ENCODE measurements at places on chromosomes 1 and 21.

- DNase-seq: no peak
These were observed 1.4 kb downstream of the ZNF670 start for GRCh38 chr1:247077213-247077612.

DNA sequence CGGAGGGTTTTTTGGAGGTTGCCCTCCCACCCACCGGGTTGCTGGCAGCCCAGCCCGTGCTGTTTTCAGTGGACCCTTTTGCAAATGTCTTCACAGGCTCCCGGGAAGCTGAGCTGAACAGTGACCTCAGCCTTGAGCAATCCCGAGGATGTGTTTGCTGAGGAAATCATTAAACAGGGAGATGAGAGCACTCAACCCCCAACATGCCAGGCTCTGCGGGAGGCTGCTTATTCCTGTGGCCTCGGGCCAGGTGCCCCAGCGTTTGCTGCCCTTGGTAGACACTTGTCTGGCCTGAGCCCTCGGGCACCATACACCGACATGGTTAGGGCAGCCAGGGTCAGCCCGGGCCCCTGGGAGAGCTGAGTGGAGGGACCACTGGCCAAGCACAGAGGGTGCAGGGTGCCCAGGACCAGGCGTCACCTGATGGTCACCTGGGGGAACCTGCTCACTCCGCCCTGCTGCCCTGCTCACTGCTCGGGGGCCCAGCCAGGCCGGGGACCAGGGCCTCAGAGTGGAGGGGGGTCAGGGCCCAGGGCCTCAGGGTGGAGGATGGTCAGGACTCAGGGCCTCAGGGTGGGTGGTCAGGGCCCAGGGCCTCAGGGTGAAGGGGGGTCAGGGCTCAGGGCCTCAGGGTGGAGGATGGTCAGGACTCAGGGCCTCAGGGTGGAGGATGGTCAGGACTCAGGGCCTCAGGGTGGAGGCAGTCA lies 42.5 kb upstream of the POFUT2 start:
- no peak for DNase-seq

DNA sequence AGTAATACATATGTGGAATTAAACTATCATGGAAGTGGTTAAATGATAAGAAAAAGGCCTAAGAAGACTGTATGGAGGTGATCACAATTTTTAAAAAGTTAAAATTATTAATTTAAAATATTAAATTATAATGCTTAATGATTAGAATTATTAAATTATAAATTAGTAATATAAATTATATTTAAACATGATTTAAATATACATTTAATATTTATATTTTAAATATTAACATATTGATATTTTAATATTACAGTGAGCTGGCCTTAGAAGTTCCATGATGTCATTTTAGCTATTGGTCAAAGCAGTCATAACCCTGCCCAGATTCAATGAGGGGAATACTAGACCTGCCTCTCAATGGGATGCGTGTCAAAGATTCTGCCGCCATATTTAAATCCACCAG lies 281.2 kb downstream of the PRDM2 start:
- DNase-seq: no peak

DNA sequence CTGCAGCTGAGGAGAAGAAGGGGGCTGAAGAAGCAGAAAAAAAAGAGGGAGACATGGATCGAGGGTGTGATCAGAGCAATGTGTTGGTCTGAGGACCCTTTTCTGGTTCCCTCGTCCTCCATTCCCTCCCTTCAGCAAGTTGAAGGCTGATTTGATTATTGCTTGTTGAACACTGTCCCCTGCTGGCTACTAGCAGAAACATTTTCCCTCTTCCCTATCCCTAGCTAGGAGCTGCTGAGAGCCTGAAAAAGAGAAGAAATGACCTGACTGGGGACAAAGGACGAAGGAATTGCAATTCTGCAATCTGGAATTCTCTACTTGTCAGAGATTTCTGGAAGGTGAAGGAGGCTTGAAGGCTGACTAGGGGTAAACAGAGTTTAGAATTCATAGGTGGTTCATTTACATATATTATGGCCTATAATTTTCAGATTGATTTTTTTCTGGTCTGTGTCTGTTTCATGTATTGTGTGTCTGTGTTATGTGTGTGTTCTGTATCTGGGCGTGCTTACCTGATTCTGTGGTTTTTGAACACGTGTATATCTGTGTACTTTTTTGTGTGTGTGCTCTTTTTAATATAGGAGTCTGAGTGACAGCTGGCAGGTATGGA lies 9.8 kb downstream of the NHLH1 start:
- no peak for DNase-seq

DNA sequence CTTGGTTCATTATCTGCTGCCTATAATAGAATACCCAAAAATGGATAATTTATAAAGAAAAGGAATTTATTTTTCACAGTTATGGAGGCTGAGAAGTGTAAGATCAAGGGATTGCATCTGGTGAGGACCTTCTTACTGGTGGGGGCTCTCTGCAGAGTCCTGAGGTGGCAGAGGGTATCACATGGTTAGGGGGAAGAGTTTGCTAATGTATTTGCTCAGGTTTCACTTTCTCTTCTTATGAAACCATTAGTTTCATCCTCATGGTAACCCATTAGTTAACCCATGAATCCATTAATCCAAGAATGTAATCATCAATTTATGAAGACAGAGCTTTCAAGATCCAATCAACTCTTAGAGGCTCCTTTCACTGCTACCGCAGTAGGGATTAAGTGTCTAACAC lies 120.6 kb downstream of the DNM3 start:
- DNase-seq: no peak

- DNase-seq: no peak
These were observed 95.0 kb downstream of the CD58 start for GRCh38 chr1:116475850-116476218.

GRCh38 chr1:86515597-86515996 lies 31.3 kb upstream of the CLCA4 start:
- DNase-seq: no peak

DNA sequence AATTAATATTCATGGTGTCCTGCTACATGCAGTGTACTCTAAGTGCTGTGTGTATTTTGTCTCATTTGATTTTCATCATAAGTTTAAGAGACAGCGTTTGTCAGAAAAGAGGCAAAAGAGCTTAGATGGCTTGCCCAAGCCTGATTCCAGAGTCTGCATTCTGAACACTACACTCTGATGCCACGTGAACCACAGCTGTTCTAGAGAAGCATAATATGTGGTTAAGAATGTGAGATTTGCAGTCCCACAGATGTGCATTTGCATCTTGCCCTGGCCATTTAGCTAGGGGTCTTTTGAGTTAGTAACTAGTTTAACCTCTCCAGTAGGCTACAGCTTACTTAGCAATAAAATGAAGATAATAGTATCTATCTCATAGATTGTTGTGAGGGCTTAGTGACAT lies 9.2 kb upstream of the GADD45A start:
- DNase-seq: no peak

GRCh38 chr1:215539803-215540570 lies 27.1 kb upstream of the KCTD3 start:
- no peak for DNase-seq

DNA sequence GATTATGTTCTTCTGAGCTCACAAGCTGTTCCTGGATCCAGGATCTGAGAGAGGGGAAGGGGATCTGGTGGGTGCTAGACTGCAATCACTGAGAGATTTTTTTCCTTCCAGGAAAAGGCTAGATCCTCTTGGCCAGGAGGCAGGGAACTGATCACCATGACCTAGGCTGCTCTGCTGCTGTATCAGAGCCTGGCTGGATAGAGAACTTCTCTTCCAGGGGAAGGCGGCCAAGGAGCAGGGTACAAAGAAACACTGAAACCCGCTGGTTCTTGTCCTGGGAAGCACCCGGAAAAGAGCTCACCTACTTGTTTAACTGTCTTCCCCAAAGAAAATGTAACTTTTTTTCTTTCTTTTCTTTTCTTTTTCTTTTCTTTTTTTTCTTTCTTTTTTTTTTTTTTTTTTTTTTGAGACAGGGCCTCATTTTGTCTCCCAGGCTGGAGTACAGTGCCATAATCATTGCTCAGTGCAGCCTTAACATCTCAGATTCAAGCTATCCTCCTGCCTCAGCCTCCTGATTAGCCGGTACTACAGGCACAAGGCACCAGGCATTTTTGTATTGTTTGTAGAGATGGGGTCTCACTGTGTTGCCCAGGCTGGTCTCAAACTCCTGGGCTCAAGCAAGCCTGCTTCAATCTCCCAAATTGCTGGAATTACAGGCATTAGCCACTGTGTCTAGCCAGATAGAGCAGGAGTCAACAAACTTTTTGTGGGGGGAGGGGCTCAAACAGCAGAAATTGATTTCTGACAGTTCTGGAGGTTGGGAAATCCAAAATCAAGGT lies 12.4 kb upstream of the RPS6KA1 start:
- DNase-seq: no peak

- DNase-seq: no peak
These were observed 41.6 kb upstream of the NRDC start for GRCh38 chr1:51920130-51920529.
